ENCODE measurements at places on chromosomes 7 and 10. TPM values are rescaled to one million over a fixed set of nuclear protein-coding genes. Genes with fewer than 3 reads are reported as not detected.

The TBRG4 gene
- 48.0 TPM for total RNA-seq

The RBM48 gene
- total RNA-seq, result 20.6 TPM

The UTF1 gene
- not detected for total RNA-seq

The DLD gene
- 56.1 TPM for total RNA-seq

The LRRC18 gene
- not detected for total RNA-seq

The CDC14C gene
- not detected for total RNA-seq

The SERPINE1 gene
- 2.1 TPM for total RNA-seq

The FGL2 gene
- total RNA-seq, result 126 TPM

The ANKRD61 gene
- 0.11 TPM for total RNA-seq

The FBXL13 gene
- 7.2 TPM for total RNA-seq

The SEMA3D gene
- 35.7 TPM for total RNA-seq

The WNT8B gene
- 0.10 TPM for total RNA-seq

The SORBS1 gene
- 129 TPM for total RNA-seq

The PCGF6 gene
- 11.2 TPM for total RNA-seq

The CPA2 gene
- total RNA-seq, result not detected

The RBM17 gene
- 66.1 TPM for total RNA-seq

The C10orf53 gene
- 0.11 TPM for total RNA-seq
